ENCODE measurements at places on chromosomes 5 and 9.

- no peak for DNase-seq
Observed at GRCh38 chr5:115490596-115490995, 54.0 kb downstream of the FEM1C start.

DNA sequence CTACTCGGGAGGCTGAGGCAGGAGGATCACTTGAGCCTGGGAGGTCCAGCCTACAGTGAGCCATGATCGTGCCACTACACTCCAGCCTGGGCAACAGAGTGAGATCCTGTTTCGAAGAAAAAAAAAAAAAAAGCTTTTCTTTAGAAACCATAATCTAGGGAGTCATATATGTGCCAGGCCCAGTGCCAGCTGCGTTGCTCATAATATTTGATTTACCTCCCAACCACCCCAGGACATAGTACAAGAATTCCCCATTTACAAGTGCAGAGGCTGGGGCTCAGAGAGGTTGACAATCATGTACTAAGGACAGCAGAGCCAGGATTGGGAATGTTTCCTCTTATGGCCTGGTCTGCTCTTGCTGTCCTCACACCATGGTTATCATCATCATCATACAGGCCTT lies 25.1 kb upstream of the TRIM14 start:
- no peak for DNase-seq

DNA sequence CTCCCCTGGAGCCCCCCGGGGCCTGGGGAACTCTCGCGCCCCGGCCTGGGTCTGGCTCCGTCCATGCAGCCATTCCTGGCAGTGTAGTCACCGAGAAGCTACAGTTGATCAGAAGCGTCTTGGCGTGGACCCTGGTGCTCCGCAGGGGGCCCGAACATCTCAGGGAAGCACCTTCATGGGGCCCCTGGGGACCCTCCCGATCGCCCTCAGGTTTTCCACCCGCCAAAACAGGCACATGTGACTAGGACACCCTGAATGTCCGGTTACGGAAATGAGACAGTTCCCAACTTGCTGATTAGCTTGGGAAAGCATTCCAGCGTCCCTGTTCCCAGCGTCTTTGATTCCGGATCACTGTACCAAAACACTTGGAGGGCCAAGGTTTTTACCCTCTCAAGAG lies 472 bp downstream of the FBXO4 start:
- peak; percentile 58 for DNase-seq

- DNase-seq, result no peak
Observed at GRCh38 chr5:141437221-141437620, 6.9 kb downstream of the PCDHGA12 start.

DNA sequence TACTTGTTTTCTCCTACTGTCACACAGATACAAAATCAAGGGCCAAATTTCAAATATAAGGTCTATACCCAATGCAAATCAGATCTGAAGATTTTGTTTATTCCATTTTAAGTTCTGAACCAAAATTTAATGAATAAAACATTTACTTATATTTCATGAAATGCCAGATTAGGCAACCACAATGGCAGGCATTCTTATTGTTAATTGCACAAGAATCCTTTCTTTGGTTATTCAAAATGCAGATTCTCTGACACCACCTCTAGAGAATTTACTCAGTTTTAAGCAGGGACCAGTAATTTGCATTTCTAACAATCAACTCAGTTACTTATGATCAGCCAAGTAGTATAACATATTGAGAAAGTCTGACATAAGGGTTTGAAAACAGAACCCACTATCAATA lies 972.4 kb upstream of the ACO1 start:
- no peak for DNase-seq

DNA sequence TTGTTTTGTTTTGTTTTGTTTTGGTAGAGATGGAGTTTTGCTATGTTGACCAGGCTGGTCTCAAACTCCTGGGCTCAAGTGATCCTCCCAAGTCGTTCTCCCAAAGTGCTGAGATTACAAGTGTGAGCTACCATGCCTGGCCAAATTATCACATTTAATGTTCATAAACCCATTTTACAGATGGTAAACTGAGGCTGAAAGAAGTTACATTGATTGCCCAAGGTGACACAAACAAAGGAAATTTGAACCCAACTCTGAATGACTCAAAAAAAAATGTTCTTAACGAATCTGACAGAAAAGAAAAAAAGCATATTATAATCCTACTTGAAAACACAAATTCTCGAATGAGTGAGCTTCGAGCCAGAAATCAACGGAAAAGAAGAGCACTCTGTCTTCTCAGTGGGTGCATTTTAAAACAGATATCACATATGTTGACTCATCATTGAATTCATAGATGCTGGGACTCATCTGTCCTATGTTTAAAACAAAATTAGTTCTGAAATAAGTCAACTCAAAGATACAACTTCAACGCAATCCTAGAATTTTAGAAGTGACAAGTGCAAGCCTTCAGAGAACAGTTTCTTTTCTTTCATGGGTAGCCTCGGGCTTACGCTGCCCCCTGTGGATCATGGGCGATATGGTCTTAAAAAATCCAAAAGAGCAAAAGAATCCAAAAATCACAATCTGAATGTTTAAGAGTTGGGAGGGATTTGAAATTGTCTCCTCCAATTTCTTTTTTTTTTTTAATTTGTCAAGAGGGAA lies 28.4 kb downstream of the TIMD4 start:
- peak; percentile 39 for DNase-seq

- DNase-seq, result peak; percentile 30
Observed at GRCh38 chr9:2362150-2362549, 259.4 kb upstream of the VLDLR start.

DNA sequence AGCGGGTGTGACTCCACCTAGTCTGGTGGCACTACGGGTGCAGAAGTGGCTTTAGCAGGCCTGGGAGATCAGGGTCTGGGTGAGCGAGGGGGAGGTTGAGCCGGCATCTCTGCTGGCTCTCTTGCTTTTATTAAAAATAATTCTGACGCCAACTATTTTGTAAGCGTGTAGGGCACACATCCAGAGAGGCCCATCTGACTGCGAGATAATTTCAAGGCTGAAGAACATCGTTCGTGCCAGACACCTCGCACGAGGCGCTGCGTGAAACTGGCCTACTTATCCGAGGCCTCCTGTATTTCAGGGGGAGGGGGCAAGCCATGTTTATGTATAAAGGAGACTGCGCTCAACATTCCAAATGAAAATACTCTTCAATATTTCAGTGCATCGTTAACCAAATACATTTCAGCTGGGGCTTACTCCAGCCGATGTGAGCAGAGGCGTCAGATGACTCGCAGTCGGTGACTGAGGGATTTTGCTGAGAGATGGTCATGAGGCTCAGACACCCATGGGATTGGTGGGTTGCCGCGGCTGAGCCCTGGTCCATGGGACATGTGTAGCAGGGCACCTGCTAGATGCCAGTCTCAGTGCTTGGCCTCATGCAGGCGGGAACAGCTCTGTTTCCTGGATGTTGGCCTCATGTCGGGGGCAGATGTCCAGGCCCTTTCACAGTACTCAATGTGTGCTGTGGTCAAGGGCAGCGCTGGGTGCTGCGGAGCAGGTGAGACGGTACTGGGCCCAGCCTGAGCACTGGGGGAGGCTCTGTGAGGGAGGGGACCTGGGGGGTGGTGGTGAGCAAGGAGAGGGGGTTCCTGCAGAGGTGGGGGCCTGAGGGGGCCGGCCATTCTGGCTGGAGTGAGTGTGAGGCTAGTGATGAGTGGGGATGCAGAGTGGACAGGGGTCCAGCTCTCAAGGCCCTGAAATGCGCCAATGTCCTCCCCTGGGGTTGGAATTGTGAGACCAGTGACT lies 201.5 kb downstream of the DAB2IP start:
- no peak for DNase-seq

- DNase-seq, result no peak
Observed at GRCh38 chr5:163658702-163659567, 153.5 kb downstream of the MAT2B start.

GRCh38 chr9:99398241-99398640 lies 176.2 kb downstream of the SEC61B start:
- DNase-seq, result no peak

DNA sequence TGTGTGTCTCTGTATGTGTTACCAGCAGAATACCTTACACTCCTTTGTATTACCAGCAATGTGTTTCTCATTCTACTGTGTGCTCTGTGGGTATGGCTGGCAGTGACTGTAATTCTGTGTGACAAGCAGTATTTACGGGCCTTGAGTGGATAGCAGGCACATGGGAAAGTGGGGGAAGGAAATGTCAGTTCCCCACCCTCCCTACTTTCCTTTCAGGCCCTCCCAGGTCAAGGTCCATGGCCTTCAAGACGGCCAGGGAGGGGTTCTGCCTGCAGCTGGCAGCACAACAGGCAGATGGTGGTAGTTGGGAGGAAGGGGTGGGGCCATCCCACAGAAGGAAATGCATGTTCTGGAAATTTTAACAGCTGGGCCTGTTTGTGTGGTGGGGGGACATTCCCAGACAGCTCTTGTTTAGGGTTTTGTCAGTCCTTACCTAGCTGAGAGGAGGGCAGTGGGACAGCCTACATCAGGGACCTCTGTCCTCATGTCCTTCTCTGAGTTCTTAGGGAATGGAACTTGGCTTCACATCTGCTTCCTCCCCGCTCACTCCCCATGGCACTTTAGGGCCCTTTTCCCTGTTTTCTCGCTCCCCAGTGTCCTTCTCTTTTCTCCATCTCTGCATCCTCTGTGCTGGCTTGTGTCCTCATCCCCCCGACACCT lies 14.6 kb upstream of the TNIP1 start:
- peak; percentile 68 for DNase-seq

GRCh38 chr9:76926846-76927245 lies 20.9 kb upstream of the PRUNE2 start:
- DNase-seq, result peak; percentile 35

- DNase-seq, result no peak
Observed at GRCh38 chr5:44160369-44160768, 228.9 kb downstream of the FGF10 start.

- peak; percentile 82 for DNase-seq
Observed at GRCh38 chr5:119274767-119275130, 81.1 kb upstream of the TNFAIP8 start.

DNA sequence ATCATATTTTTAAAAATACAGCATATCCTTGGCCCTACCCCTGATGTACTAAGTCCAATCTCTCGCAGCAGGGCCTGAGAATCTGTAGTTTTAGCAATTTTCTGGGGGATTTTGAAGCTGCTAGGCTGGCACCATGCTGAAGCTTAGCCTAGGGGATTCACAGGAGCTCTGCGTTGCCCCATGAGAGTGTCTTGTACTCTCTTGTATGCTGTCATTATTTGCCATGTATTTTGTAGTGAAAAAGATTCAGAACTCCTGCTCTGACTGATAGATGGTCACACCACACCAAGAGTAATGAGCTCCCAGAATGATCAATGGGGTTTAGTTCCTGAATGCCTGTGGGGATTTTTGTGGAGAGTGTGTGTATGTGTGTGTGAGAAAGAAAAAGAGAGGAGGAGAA lies 20.7 kb upstream of the TRMT10B start:
- no peak for DNase-seq

- no peak for DNase-seq
Observed at GRCh38 chr5:107765805-107766063, 95.0 kb upstream of the EFNA5 start.

DNA sequence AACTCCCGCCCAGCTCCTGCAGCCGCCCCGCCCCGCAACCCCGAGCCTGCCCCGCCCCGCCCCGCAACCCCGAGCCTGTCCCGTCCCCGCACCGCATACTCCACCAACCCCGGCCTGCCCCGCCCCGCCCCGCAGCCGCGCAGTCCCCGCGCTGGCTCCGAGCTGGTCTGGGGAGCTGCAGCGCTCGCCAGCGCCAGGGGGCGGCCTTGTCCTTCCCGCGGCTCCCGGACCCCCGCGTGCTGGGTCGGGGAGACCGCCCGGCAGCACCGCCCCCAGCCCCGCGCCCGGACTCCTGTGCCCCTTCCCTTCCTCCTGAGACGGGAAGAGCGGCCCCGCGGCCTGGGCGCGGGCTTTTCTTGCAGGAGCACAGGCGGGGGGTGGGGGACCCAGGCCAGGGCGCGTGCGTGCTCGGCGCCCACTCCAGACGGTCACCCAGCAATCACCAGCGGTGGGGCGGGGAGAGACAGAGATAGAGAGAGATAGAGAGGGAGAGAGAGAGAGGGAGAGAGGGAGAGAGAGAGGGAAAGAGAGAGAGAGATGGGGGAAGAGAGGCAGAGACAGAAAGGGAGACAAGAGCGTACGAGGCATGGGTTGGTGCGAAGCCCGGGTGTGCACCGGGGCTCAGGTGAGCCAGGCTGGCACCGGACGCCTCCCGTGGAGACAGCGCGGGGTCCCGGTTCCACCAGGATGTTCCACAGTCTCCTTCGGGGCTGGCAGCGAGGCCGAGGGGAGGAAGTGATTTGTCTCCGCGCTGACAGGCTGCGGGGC lies 14.7 kb upstream of the TMEM250 start:
- DNase-seq, result no peak

DNA sequence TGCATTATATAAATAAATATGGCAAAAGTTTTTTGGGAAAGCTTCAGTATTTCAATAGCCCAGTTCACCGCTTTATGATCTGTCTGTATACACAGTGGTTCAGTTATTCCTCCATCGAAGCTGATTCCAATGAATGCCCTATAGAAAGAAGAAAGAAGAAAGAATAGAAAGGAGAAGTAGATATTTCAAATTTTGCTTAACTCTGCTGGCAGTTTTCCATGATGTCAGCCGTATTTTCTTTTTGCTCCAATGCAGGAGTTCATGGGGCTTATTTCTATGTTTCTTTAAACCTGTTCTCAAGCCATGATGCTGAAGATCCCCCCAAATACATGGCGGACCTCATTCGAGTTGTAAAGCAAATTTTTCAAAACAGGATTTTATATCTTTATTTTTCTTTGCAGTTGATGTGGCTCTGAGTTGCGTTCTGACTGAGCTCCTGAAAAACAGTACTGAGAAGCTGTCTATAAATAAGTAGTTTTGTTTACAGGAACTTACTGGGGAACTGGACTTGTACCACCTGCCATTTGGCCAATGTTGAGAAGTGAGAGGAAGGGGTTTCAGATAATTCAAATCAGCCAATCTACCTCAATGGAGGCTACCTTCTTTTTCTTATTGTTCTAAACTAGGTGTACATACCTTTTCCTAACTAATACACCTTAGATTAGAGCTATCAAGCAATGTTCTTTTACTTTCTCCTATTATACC lies 418.5 kb upstream of the MEF2C start:
- no peak for DNase-seq

DNA sequence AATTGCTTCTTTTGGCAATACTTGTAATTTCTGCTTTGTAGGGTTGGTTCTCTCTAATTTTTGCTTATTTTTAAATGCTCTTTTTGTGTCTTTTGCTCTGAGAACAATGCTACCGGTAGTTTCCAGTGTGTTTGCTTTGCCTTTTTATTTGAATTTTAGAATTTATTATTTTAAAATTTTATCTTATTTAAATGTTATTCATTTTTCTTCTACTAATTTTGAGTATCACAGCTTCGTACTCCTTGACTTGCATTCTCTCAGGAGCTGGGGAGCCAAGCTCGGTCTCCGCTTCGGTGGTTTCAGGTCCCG lies 45.9 kb downstream of the ANXA2R start:
- no peak for DNase-seq

DNA sequence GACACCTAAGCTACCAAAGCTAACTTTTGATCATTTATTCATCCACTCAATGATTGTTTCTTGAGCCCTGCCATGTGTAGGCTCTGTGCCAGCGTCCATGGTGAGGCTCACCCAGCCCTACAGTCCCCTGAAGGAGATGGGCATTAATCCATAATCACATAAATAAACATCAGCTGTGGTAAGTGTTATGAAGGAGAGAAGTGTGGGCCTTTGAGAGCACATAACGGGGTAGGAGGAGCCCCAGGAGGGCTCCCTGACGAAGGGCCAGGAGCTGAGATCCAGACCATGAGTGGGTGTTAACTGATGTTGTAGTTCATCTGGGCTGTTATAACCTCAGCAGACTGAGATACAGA lies 53.9 kb upstream of the AFAP1L1 start:
- DNase-seq, result no peak
